ENCODE measurements at places on chromosomes 2 and 18.

GRCh38 chr2:159185401-159186130, 100.9 kb downstream of the WDSUB1 start:
- DNase-seq, result peak; percentile 53

DNA sequence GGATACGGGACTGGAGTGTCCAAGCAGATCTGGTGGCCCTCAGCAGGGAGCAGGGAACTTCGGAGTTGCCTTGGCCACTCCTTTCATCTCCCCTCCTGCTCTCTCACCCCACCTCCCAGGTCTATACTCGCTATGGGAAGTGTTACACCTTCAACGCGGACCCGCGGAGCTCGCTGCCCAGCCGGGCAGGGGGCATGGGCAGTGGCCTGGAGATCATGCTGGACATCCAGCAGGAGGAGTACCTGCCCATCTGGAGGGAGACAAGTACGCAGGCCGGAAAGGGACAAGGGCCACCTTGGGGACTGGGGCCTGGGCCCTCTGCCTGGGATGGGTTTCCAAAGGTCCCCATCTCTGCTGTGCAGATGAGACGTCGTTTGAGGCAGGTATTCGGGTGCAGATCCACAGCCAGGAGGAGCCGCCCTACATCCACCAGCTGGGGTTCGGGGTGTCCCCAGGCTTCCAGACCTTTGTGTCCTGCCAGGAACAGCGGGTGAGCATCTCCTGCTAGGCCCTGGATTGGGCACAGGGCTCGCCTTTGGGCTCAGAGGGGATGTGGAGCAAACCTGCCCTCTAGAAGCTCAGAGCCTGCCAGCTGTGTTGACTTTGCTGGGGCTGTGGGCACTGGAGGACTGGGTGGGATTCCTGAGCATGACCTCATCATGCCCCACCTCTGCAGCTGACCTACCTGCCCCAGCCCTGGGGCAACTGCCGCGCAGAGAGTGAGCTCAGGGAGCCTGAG, 11.8 kb downstream of the CHPF start:
- DNase-seq, result no peak

DNA sequence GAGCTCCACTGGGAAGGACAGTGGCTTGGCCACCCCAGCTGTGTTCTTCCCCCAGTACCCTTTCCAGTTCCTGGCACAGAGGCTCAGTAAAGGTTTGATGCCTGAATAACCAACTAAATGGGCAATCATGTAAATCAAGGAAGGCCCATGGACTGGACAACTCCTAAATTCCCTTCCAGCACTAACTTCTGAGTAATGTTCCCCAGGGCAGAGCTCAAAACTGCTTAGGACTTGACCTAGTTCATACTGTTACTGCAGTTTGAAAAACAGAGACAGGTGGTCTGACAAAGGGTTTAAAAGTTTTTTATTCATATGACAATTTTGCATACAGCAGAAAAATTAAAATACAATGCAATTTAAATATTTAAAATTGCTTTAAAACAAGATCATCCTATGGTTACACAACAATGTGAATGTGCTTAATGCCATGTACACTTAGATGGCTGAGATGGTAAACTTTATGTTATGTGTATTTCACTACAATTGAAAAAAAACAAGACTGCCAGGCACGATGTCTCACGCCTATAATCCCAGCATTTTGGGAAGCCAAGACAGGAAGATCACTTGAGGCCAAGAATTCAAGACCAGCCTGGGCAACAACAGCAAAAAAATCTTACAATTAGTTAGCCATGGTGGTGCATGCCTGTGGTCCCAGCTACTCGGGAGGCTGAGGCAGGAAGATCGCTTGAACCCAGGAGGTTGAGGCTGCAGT, 26.2 kb downstream of the PCBP1 start:
- DNase-seq, result no peak

GRCh38 chr2:231369580-231370428, 25.7 kb upstream of the B3GNT7 start:
- no peak for DNase-seq

GRCh38 chr18:8841781-8842485, 136.6 kb downstream of the MTCL1 start:
- no peak for DNase-seq

GRCh38 chr2:86027922-86028765, 77.5 kb downstream of the POLR1A start:
- DNase-seq, result no peak

- no peak for DNase-seq
Observed at GRCh38 chr2:139079311-139079710, 299.1 kb upstream of the NXPH2 start.
